ENCODE measurements at places on chromosomes 13 and 19.

DNA sequence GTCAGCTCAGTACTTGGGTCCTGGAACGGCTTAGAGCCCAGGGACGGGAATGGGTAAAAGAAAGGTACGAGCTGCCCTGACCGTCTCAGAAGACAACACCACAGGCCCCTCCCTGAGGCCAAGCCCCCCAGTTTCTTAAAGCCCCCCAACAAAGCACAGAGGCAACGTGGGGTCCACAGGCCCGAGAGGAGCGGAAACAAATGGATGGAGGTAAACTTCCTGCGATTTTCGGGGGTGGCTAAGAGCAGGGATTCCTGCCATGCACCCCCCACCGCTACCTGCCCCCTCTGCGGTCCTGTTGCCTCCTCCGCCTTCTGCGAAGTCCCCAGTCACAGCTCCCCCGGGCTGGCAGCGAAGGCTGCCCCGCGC is 48.2 kb downstream of the PTPRS start:
- no peak for DNase-seq

GRCh38 chr19:38284422-38284821 is 19.6 kb upstream of the C19orf33 start:
- DNase-seq, result no peak

- DNase-seq, result no peak
These were observed 98.3 kb downstream of the TUBA3C start for GRCh38 chr13:19083340-19083739.

- DNase-seq, result no peak
These were observed 205.4 kb downstream of the PDS5B start for GRCh38 chr13:32791545-32792172.

- DNase-seq, result no peak
These were observed 24.0 kb upstream of the KATNAL1 start for GRCh38 chr13:30331331-30331771.

DNA sequence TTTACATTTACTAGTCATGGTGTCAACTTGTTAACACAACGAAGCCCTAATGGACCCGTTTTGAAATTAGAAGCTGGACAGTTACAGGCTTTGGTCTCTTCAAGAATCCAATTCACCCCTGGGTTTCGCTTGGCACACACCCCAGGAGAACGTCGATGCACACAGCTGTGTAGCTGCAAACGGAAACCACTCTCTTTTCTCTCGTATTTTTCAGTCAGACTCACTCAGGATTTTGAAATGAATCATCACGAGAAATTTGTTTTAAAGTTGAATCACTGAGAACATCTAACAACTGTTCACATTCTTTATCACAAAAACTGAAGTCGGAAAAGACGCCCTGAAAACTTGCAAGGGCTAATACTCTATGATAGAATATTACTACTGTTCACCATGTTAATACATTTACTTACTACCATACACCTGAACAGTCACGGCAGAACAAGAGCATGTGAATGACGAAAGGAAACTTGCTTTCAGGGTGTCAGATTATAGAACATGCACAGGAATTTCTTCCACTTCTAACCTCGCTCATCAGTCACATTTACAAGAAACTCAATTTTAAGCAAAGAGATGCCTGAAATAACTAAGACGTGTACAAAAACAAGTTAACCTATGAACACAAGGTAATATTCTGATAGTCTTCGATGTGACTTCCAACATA is 4.7 kb downstream of the PNMA8A start:
- no peak for DNase-seq

DNA sequence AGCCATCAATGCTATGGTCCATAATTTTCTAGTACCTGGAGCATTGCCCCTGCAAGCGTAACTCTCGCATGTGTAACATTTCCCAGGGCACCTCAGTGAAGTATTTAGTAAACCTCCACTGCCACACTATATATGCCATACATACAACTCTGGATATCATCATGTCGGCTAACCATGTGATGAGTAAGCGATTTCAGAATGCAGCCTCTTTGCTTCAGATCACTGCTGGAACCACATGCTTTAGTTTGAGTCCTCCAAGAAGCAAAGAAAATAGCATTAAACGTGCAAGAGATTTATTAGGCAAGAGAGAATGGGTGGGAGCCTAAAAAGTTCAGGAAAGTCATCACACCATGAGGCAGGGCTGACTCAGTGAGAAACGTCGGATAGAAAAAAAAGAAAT is 635.6 kb upstream of the SLITRK5 start:
- no peak for DNase-seq

GRCh38 chr13:45542391-45542790 is 73.1 kb downstream of the ERICH6B start:
- DNase-seq, result no peak

- DNase-seq, result no peak
These were observed 77.8 kb downstream of the ITGBL1 start for GRCh38 chr13:101530293-101530692.

- DNase-seq, result no peak
These were observed 120.6 kb upstream of the HTR2A start for GRCh38 chr13:47017476-47017875.

GRCh38 chr13:35876601-35877000 is 254.6 kb downstream of the DCLK1 start:
- DNase-seq, result no peak

GRCh38 chr13:107680115-107680514 is 535.2 kb downstream of the LIG4 start:
- DNase-seq, result peak; percentile 46

DNA sequence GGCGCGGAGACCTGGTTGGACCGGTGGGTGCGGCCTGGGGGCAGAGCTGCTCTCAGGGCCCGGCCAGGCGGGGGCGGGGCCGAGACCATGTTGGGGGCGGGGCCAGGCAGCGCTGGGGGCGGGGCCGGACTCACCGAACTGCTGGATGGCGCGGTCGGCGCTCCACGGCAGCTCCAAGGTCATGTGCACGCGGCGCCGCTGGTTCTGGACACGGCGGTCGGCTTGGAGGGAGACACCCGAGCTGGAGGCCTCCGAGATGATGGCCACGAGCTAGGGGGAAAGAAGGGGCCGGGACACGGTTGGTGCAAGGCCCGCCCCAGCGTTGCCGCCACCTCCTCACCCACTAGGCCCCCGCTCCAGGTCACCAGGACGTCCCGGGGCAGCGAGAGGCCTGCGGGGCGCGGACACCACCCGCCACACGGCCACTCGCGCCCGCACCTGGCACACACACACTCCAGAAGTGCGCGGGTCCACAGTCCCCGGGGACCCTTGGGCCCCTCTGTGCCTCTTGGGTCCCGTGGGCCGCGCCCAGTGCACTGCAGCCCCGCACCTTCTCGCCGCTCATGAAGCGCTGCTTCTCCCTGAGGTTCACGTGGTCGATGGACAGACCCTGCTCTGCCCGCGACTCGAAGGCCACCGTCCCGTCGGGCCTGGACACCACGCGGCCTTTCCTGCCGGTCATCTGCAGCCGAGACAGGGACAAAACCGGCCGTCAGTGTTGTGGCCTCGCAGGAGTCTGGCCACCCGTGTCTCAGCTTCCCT is 8.7 kb downstream of the GPX4 start:
- DNase-seq, result no peak

DNA sequence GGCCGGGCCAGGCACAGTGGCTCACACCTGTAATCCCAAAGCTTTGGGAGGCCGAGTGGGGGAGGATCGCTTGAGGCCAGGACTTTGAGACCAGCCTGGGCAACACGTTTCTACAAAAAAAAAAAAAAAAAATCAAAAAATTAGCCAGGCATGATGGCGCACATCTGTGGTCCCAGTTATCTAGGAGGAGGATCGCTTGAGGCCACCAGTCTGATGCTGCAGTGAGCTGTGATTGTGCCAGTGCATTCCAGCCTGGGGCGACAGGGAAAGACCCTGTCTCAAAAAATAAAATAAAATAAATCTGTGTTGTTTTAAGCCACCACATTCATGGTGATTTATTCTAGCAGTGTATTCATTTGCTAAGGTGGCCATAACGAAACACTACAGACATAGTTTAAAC is 4.1 kb upstream of the DACT3 start:
- DNase-seq, result no peak

DNA sequence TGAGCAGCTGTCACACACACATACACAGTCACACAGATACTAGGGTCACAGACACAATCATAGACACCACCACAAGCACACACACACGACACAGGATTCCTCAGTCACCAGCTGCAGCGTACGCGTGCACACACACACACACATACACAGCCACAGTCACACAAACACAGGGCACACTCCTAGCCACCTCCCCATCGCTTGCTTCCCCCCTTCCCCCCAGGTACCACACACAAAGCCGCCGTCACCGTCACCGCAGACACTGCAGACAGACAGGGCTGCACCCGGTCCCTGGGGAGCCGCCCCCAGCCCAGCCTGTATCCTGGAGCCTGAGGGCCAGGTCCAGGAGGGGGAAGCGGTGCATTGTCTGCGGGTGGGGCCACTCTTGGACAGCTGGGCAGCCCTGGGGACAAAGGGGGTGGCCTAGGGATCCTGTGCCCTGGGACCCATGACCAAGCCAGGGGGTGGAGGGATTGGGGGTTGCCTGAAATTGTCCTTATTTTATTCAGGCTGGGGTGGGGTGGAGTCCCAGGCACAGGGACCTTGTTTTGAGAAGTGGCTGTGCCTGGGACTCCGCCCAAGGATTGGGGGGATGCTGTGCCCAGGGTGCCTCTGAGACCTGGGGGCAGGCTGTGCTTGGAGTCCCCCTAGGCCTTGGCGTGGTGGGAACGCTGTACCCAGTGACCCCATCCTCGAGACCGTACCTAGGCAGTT is 957 bp downstream of the NUMBL start:
- DNase-seq, result no peak

DNA sequence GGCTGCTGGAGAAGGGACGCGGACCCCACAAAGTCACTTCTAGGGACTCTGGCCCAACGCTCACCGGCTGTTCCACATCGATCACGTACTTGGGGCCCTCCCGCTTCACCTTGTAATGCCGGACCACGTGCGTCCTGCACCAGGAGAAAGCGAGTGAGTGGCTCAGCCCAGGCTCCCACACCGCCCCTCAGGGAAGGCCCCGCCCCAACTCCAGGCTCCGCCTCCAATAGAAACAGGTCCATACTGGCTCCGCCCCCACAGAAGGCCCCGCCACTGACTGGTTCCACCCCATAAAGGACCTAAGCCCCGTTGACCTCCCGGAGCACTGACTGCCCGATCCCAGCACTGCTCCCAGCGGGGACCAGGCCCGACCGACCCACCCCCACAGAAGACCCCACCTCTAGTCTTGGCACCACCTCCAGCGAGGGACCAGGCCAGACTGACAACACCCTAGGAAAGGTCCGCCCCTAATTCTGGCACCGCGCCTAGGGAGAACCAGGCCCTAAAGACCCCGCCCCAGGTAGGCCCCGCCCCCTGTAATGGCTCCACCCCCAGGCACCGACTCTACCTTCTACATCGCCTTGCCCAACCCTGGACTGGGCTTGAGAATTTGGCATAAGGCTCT is 11.3 kb downstream of the STAP2 start:
- DNase-seq, result no peak

DNA sequence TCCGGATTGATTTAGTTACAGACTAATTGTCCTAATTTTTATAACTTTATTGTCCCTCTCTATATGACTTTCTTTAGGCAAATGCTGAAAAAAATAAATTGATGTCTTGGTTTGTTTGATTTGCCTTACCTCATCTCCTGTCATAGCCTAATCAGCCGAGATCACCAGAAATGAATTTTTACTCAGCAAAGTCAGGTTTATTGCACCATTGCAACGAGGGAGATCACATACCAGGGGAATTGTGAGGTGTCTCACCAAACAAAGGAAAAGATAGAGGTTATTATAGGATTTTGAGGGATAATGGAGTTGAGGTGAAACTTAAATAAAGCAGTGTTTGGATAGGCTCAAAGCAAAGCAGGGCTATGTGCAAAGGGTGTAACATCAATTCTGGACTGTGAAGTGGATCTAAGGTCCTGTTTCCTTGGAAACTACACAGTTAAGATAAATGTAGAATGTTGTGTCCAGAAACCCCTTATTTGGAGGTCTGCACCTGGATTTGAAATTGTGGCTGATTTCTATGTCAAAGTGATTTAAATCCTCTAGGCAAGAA is 372.6 kb downstream of the OXGR1 start:
- no peak for DNase-seq

- no peak for DNase-seq
These were observed 30.5 kb upstream of the KCTD4 start for GRCh38 chr13:45231305-45231704.

GRCh38 chr19:56222901-56223300 is 20.8 kb downstream of the ZSCAN5C start:
- no peak for DNase-seq

- DNase-seq, result no peak
These were observed 90.5 kb downstream of the STARD13 start for GRCh38 chr13:33194820-33195692.

- no peak for DNase-seq
These were observed 17.1 kb downstream of the COL4A2 start for GRCh38 chr13:110324026-110324749.

GRCh38 chr13:33228648-33229445 is 56.7 kb downstream of the STARD13 start:
- DNase-seq, result no peak

- DNase-seq, result peak; percentile 38
These were observed 14.6 kb downstream of the FRY start for GRCh38 chr13:32045982-32046785.

- no peak for DNase-seq
These were observed 26.9 kb downstream of the GGACT start for GRCh38 chr13:100561599-100562204.

DNA sequence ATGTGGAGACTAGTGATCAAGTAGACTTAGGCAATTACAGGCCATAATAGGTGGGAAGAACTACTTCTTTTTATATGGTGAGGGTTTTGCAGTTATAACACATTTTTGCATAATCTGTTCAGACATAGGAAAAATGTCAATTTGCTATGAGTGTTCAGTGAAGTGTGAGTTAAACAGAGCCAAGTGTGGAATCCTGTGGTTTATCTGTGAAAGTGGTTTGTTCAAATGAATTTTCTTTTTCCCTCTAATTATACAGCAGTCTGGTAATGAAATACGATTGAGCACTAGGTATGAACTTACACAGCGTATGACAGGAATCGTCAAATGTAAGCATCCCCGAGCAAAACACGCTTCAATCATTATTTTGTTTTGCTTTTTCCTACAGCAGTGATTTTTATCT is 178.3 kb downstream of the STK24 start:
- DNase-seq, result no peak

DNA sequence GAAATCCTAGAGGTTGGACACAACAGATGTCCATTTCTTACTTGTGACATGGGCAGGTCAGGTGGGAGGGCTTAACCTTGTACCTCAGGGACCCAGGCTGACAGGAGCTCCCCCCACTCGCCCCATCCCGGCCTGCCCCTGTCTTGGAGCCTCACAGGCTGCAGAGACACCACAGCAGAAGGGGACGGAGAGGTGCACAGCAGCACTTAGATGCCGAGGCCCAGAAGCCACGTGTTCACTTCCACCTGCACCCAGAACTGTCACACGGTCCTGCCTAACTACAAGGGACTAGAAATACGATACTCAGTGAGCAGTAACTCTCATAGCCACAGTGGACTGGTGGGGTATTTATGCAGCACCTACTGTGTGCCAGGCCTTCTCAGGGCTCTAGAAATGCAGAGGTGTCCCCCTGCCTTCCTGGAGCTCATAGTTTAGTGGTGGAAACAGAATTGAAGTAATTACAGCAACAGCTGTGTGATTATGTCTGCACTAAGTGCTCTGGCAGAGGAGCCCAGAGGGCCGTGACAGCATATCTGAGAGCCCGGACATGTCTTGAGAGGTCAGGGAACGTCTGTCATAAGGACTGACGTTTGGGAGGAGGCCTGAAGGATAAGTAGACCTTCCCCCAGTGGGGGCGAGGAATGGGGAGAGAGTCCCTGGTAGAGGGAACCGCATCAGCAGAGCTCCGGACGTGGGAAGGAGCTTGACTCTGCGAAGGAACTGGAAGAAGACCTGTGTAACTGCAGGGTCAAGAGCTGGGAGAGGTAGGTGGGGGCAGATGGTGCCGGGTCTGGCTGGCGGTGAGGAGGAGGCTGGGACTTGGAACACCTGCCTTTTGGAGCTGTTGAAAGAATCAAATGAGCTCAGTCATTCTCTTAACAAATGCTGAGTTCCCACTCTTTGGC is 130.0 kb downstream of the SIPA1L3 start:
- DNase-seq, result no peak

All from NCI-H510A (cell line).